NCI-H524 (cell line): ENCODE measurements at places on chromosomes 16 and 17.

DNA sequence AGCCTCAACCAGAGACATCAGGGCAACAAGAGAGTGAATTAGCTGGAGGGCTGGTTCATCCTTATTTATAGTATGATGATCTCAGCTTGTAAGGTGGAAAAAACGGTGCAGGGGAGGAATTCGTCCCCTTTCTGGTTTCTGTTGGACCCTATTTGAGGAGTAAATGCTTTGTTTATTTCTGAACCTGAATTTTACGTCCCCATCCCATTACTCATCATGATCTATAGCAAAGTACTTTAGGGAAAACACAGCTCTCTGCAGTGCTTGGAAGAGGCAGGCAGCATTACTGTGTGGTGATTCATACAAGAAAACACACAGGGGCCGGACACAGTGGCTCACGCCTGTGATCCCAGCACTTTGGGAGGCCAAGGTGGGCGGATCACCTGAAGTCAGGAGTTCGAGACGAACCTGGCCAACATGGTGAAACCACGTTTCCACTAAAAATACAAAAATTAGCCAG is 8.0 kb upstream of the VAT1L start:
- no peak for DNase-seq

DNA sequence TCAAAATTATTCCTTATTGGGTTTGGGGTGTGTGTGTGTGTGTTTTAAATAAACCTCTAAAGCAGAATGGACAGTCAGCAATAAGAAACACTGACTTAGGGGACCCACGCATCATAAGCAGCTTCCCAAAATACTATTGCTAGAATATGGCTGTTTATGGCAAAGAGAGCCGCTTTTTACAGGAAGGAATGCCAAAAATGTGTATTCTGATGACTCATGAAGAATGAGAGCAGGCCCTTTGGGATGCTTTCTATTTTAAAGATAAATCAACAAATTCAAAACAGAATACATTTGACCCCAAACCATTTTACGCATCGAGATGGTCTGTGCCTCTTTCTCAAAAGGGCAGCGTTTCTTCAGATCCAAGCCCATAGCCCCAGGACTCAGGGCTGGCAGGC is 37.5 kb downstream of the ARHGAP17 start:
- no peak for DNase-seq

DNA sequence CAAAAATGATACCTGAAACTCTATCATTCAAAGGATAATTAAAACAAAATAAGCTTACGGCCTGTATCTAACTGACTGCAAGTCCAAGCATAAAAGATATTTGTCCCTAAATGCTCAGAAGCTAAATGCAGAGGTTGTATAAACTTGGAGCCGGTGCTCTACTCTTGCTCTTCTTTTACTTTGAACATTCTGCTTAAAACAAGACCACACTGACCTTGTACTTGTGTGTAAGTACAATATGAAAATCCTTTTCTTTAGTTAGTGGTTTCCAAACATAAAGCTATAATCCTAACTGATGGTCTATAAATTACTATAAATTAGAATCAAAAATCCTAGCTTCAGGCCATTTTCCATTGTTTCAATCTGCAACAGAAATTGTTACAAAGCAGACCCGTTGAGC is 74.6 kb downstream of the SPAG9 start:
- no peak for DNase-seq

DNA sequence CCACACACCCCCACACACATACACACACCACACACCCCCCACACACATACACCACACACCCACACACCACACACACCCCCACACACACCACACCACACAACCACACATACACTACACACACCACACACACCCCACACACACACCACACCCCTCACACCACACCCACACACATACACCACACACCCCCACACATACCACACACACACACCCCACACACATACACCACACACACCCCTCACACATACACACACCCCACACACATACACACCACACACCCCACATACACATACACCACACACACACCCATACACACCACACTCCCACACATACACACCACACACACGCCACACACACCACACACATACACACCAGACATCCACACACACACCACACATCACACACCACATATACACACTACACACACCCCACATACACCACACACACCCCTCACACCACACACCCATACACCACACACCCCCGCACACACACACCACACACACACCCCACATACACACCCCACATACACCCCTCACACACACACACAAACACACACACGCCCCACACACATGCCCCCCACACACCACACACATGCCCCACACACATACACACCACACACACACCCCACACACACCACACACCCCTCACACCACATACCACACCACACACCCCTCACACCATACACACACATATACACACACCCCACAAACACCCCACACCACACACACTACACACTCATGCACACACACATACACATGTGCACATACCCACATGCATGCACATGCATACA is 25.9 kb upstream of the GSG1L start:
- DNase-seq: no peak

DNA sequence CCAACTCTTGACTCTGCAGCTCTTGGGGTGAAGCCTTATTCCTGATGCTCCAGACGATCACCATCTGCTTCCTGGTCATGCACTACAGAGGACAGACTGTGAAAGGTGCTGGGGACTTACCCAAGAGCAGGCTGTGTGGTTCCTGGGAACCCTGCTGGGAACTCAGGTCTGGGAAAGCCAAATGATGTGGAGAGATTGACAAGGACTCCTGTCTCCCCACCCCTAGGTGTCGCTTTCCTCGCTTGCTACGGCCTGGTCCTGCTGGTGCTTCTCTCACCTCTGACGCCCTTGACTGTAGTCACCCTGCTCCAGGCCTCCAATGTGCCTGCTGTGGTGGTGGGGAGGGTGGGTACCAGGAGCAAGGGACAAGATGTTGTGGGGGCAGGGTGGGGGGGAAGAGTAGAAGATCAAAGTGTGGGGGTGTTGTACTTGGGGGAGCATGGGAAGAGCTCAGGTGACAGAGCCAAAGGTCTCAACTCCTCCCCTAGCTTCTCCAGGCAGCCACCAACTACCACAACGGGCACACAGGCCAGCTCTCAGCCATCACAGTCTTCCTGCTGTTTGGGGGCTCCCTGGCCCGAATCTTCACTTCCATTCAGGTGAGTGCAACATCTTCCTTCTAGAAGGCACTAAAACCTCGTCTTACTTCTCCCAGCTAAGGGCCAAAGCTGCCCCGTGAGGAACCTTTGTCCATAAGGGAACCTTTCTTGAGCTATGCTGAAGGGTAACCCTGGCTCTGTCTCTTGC is 3.0 kb downstream of the SOX15 start:
- no peak for DNase-seq

GRCh38 chr17:14398766-14399165 is 97.9 kb downstream of the HS3ST3B1 start:
- DNase-seq: no peak

GRCh38 chr16:78844682-78845081 is 745.2 kb downstream of the WWOX start:
- no peak for DNase-seq

- DNase-seq: no peak
Measured at GRCh38 chr16:2178321-2179106, 17.9 kb downstream of the CASKIN1 start.

DNA sequence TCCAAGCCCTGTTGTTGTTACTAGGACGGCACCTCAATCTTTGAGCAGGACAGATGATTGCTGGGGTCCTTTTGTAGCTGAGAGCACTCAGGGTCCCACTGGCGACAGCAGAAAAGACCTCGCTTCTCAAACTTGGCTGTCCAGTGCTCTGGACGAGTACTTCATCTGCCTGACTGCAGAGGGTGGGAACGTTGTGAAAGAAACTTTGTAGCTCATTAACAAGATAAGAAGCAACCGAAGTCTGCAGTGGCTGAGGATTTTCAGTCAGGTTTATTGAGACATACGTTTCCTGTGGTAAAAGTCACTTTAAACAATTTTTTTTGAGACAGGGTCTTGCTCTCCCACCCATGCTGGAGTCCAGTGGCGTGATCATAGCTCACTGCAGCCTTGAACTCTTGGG is 191.7 kb downstream of the PRKCB start:
- DNase-seq: no peak

- DNase-seq: no peak
Measured at GRCh38 chr17:77508047-77508715, 367.4 kb downstream of the SEC14L1 start.

GRCh38 chr17:49850772-49851386 is 3.0 kb upstream of the TAC4 start:
- DNase-seq: no peak

GRCh38 chr16:6362321-6362720 is 970.3 kb upstream of the RBFOX1 start:
- DNase-seq: no peak

DNA sequence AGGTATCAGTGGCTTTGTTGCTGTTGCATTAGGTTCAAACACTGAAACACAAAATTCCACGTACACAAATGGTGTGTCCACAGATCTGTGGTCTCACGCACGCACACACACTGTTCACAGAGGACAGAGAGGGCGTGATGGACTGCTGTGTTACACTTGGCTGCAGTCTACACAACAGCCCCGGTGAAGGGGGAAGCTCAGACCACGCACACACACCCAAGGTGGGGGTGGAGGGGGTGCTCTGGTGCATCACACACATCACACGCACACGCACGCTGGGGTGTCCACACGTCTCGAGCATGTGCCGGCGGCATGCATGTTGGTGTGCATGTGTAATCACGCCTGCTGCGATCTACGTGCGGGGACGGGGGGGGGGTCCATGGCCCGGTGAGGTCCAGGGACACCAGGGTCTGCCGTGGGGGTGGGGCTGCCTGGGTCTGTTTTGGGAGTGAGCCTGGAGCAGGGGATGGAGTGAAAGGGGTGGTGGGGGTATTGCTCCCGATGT is 7.3 kb downstream of the HSD3B7 start:
- no peak for DNase-seq

- peak; percentile 14 for DNase-seq
Measured at GRCh38 chr17:7704601-7705268, at the start of gene EFNB3. Gene EFNB3, plus strand, starts transcription at chr17:7705202. Its CDS starts 397 bp downstream, at chr17:7705599.

- no peak for DNase-seq
Measured at GRCh38 chr17:50047488-50048126, 8.3 kb upstream of the ITGA3 start.

GRCh38 chr17:78101112-78101511 is 27.4 kb downstream of the TMC6 start:
- DNase-seq: no peak

- DNase-seq: no peak
Measured at GRCh38 chr17:61483778-61484116, 31.5 kb downstream of the TBX4 start.

GRCh38 chr16:66740010-66740409 is 11.4 kb downstream of the DYNC1LI2 start:
- DNase-seq: peak; percentile 46

GRCh38 chr16:975291-975690 is 4.5 kb upstream of the LMF1 start:
- DNase-seq: no peak

DNA sequence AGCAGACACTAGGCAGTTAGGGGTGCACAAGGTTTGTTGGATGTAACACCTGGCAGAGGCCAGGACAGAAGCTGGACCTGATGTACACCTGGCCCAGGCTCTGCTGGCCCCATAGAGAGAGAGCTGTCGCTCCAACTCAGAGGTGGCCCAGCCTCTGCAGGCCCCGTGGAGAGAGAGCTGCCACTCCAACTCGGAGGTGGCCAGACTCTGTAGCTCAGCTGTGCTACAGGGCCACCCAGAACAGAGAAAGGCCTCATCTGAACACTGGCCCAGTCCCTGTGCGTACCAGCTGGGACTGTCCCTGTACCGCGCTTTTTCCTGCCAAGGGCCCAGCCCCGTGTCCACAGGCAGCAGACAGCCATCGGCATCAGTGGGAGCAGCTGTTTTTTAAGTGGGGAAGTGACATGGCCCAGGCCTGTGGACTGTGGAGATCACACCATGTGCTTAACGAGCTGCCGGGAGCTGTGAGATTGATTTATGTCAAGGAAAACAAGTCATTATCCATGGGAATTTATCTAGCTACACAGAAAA is 176.4 kb upstream of the CHMP6 start:
- no peak for DNase-seq

GRCh38 chr16:51049276-51049675 is 101.8 kb downstream of the SALL1 start:
- no peak for DNase-seq

- DNase-seq: no peak
Measured at GRCh38 chr16:21223787-21224186, 9.7 kb upstream of the ANKS4B start.

- no peak for DNase-seq
Measured at GRCh38 chr16:85921026-85921425, 22.1 kb downstream of the IRF8 start.
